ENCODE measurements at places on chromosomes 16 and 17. TPM values are rescaled to one million over a fixed set of nuclear protein-coding genes. Genes with fewer than 3 reads are reported as not detected.

Gene TBC1D3B
- total RNA-seq = 1.5 TPM

Gene HOXB5
- total RNA-seq = 0.09 TPM

Gene SLC5A11
- 0.27 TPM for total RNA-seq

Gene CEP131
- 16.6 TPM for total RNA-seq

Gene HS3ST3A1
- 0.18 TPM for total RNA-seq

Gene TOM1L2
- total RNA-seq = 28.1 TPM

Gene KRTAP4-1
- not detected for total RNA-seq

Gene TMEM231
- 7.1 TPM for total RNA-seq
